ENCODE measurements at places on chromosomes 11 and 22.

GRCh38 chr11:113043698-113044097 lies 82.5 kb downstream of the NCAM1 start:
- no peak for DNase-seq

DNA sequence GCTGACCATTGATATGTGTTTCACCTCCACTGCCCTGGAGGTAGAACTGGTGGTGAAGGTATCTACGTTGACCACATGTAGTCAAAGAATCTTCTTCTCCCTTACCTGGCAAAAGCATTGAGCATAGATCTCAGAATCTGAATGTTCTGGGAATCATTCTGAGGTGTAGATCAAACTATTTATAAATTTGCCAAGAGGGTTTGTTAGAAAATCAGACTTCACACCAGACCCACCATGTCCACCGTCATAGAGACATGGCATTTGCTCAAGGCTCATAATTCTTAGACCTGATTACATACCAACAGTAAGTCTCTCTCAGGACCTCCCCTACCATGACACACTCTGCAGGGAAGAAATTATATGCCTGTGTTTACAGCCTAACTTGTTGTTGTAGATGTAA lies at the start of gene OR8B2:
OR8B2 (minus strand) TSS at position 101 of the 400 bp plus-strand sequence. CDS start 1,156 bp downstream, outside the sequence.
- DNase-seq: no peak

GRCh38 chr11:18012122-18012905 lies 533 bp downstream of the SERGEF start:
- DNase-seq: no peak

- DNase-seq: no peak
Measured at GRCh38 chr11:17475666-17476316, 854 bp downstream of the ABCC8 start.

DNA sequence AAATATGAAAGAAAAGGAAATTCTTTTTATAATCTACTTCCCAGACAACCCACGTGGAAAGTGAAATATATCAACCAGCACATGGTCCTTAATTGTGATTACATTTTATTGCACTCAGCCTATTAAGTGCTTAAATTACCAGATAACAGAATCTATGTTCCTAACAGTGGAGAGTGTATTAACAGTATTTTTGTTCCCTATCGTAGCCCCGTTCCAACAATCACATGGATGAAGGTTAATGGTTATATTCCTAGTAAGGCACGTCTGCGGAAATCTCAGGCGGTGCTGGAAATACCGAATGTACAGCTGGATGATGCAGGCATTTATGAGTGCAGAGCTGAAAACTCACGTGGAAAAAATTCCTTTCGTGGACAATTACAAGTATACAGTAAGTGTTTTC lies 626.1 kb upstream of the ARHGAP42 start:
- DNase-seq: no peak

GRCh38 chr22:38718414-38718813 lies 12.7 kb downstream of the GTPBP1 start:
- DNase-seq: no peak

GRCh38 chr11:82811369-82811768 lies 77.7 kb upstream of the FAM181B start:
- DNase-seq: no peak

GRCh38 chr11:22703591-22703990 lies 37.2 kb downstream of the GAS2 start:
- DNase-seq: no peak

GRCh38 chr11:134562941-134563471 lies 151.0 kb upstream of the B3GAT1 start:
- DNase-seq: no peak

DNA sequence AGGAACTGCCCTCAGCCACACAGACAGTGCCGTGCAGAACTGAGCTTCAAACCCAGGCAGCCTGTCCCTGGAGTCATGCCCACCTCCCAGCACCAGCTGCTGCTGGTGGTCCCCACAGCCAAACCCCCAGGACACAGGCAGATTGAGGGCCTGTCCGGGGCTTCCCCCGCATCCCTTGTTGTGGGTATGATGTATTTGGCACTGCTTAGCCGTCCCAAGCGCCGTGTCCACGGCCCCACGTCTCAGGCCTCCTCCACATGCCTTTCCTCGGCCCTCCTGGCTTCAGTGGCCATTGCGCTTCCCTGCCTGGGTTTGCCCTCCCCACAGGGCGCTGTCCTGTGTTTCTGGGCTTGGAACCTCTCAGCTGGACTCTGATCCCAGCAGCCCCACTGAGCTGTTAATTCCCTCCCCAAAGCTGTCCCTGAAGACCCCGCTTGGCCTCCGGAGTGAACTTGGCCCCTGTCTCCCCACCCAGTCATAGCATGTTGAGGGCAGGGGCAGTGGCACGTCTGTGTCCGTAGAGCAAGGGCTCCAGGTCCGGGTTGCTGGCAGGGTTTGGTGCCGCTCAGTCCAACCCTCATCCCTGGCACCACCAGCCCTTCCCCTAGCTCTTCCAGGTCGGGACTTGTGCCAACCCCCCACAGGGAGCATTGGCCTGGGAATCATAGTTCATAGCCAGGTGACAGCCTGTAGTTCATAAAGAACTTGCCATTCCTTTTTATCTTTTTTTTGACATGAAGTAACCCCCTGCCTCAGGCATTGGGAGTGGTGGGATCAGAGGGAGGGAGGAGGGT lies 34.5 kb upstream of the TEF start:
- no peak for DNase-seq

- DNase-seq: no peak
Measured at GRCh38 chr22:39144101-39144767, 8.2 kb downstream of the CBX7 start.

GRCh38 chr11:74001822-74002286 lies 7.0 kb downstream of the UCP3 start:
- DNase-seq: no peak

- no peak for DNase-seq
Measured at GRCh38 chr11:2748814-2749554, 49.2 kb upstream of the KCNQ1OT1 start.

Measured in stimulated activated CD8-positive, alpha-beta memory T cell treated with anti-CD3 and anti-CD28 coated beads, Interleukin-15, amount 100 ng/mL, for 1 hour (primary cell).